Psoas muscle (tissue), 8 donors: ENCODE measurements at places on chromosomes 2 and 18. TPM values are rescaled to one million over a fixed set of nuclear protein-coding genes. Genes with fewer than 3 reads are reported as not detected.

GRCh38 chr2:46737577-46737976 lies 178.0 kb downstream of the MCFD2 start:
- no peak for DNase-seq

DNA sequence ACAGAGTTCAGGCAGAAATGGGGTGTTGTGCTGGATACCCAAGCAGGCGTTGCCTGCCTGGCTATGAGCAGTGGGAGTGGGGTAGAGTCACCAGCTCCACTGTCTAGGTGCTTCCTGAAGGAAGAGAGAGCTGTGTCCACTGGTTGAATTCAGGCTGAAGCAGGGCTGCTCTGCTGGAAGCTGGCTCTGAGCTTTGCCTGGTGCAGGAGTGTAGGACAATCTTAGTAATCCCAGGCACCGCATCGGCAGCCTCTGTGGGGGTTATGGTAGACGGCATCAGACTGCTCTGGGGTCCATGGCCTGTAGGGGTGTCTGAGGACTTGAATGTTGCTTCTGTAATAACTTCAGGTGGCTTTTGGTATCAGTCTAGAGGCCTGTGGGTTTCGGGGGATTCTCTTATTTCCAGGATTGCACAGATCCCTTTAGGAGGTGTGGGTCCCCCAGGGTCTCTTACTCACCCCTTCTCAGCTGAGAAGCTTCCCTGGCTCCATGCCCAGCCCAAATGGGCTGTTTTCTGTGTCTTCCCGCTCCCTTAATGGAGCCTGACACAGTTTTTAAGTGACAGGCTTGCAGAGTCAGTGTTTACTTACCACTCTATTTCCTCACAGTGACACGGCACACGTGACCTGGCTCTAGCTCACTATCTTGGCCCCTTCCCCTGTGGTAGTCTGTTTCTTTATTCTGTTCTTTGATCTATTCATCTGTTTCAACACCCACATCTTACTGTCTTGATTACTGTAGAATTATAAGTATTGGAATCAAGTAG lies 644.3 kb downstream of the CBLN2 start:
- no peak for DNase-seq

- DNase-seq: no peak
Observed at GRCh38 chr2:152558158-152558984, 158.9 kb downstream of the PRPF40A start.

DNA sequence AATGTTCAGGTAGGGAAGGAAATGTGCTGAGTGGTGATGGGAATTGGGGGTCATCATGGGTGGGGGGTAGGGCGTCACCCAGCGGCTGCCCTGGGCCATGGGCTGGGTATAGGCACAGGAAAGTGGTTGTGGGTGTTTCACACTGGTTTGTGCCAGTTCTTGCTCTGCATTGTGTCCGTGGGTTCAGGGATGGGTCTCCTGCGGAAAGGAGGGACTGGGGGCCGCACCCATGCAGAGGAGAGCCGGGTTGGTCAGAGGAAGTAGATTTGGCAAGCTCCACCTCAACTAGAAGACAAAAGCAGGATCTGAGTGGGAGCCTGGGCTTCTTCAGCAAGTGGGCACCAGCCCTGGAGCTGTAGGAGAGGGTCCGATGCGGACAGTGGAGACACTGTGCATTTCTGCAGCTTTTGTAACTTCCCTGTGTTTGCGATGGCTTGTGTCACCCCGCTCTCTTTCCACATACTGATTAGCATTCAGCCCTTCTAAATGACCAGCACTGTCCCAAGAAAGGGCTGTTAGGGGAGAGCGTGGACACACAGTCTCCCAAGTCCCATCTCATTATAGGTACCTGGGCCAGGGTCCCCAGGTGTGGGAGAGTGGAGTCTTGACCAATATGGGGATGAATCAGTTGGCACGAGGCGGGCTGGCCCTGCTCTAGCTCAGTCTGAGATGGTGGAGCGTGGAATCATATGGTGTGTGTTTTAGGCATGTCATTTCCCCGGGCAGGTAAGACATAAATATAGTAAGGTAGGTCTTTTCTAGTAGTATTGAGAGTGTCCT lies 67.2 kb downstream of the LRRFIP1 start:
- peak; percentile 56 for DNase-seq

DYSF gene
- total RNA-seq: 114 TPM

OTX1 gene
- not detected for total RNA-seq
